Activated CD8-positive, alpha-beta memory T cell treated with anti-CD3 and anti-CD28 coated beads for 1 hour (primary cell): ENCODE measurements at places on chromosomes 1 and 21.

- DNase-seq, result no peak
Measured at GRCh38 chr21:18191139-18191538, 53.5 kb upstream of the CHODL start.

DNA sequence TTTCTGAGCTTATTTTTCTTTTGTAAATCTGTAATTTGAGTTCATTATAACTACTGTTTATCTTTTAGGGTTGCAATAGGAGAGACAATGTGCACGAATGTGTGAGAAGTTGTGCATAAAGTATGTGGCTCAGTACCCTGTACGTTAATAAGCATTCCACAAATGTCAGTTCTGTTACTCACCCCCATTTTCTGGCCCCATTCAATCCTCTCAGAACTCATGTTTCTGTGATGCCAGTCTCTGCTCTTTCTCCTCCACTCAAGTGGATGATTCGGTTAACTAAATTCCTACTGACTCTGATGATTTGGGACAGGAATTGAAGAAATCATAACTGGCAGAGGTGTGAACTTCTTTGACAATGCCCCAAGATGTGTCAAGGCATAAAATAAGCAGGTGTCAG is 10.2 kb upstream of the DMRTB1 start:
- no peak for DNase-seq

GRCh38 chr1:164569241-164569640 is 10.3 kb downstream of the PBX1 start:
- no peak for DNase-seq

DNA sequence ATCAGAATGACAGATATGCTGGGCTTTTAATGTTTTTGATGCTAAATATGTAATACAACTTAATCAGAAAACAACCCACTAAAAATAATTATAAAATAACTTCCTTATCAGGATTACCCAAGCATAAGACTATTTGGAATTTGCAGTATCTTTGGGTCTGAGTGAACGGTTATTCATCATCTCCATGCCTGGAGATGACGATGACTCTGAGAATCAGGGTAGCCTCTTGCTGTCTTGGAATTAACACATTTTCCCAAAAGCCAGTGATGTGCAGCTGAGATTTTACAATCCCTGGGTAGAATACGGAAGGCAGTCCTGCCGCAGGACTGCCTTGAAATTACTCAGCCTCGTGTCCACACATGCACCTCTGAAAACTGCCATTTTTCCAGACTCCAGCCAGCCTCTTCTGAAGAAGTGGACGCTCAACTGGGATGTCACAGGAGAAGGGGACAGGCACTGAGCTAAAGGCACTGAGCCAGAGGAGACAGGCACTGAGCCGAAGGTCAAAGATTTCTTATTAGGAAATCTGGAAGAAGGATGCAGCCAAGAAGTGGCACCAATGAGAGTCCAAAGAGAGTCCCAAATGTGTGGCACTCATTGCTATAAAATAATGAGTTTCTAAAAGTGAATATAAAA is 85.5 kb downstream of the PGBD5 start:
- DNase-seq, result no peak

- no peak for DNase-seq
Measured at GRCh38 chr21:46465651-46466050, 7.0 kb downstream of the DIP2A start.
